Renal cortex interstitium (tissue), 15 donors: ENCODE measurements at places on chromosomes 4 and X. TPM values are rescaled to one million over a fixed set of nuclear protein-coding genes. Genes with fewer than 3 reads are reported as not detected.

DNA sequence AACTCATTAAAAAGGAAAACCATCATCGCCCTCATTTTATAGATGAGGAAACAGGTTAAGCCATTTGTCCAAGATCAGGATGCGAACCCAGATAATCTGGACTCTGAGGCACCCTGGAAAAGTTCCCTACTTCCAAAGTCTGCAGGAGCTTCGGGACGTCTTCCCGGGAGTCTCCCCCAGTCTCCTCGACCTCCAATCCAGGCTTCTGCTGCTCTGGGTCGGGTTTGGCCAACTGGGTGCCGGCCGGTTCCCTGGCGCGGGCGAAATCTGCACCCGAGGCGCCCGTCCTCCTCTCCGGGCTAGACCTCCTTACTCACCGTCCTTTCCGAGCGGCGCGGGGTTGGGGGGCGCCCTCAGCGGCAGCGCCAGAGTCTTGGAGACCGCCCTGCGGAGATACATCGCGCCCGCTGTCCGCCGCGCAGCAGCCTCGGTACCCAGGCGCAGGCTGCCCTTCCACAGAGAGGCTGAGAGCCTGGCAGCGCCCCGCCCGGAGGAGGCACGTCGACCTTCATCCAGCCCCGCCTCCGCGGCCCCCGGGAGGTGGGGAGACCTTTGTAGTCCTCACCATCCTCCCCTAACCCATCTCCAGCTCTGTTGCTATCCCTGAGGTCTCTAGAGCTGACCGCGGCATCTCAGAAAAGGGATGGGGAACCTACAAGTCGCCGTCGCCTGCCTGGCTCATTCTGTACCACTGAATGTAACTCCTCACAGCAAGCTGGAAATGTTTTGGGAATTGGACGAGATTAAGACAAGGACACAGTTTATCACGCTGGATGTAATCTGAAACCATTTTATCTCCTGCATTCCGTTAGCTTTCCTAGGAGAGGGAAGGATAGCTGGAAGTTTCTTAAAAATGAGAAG lies at the start of gene MGARP:
Gene MGARP (minus strand): TSS at position 466 of the 861 bp plus-strand sequence. CDS start 67 bp downstream, at position 399.
- no peak for DNase-seq

GRCh38 chrX:24464498-24464835 lies 619 bp upstream of the PDK3 start:
- no peak for DNase-seq

- no peak for DNase-seq
Measured at GRCh38 chr4:43778187-43778915, 670.3 kb downstream of the KCTD8 start.

- no peak for DNase-seq
Measured at GRCh38 chr4:104469794-104470193, 24.9 kb downstream of the CXXC4 start.

DNA sequence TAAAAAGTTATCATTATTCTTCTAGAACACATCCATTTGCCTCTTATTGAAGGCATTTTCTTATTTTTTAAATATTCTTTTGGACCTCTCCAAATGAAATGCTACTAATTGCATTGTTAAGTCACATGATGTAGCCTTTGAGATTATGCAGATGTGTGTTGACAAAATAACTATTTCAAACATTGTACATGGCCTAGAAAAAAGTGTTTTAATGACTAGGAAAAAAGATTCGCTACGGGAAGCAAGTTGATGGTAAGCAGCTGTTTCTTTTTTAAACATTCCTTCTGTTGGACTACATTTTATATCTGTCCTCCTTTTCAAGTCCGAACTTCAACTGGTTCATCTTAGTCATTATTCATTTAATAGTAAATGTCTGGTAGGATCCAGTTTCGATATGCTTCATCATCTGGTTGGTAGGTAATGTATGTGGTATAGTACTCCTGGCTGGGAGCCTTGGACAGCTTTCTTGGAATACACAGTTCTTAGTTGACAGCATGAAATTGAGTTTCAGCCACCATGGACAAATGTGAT lies 34.3 kb upstream of the GUCY1A1 start:
- no peak for DNase-seq

- DNase-seq: no peak
Measured at GRCh38 chrX:112197840-112198239, 115.3 kb upstream of the TRPC5 start.

DNA sequence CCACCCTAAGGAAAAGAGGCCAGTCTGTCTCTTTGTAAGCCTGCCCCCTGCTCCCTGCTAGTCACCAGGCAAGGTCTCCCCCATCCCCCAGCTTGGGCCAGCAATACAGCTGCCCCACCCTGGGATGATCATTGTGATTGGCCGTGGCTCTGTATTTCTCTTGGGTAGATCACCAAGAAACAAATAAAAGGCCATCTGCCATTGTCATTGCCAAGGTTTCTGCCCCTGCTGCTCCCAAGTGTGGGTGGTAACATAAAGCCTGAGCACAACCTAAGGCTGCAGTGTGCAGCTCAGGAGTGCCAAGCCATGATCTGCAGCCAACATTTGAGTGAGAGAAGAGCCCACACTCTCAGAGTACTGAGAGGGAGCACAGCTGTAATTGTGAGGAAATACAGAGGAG lies 241.0 kb upstream of the POF1B start:
- DNase-seq: no peak

- no peak for DNase-seq
Measured at GRCh38 chr4:78787392-78788006, 11.3 kb downstream of the BMP2K start.

GRCh38 chrX:110397339-110397738 lies 38.7 kb downstream of the RTL9 start:
- no peak for DNase-seq

DNA sequence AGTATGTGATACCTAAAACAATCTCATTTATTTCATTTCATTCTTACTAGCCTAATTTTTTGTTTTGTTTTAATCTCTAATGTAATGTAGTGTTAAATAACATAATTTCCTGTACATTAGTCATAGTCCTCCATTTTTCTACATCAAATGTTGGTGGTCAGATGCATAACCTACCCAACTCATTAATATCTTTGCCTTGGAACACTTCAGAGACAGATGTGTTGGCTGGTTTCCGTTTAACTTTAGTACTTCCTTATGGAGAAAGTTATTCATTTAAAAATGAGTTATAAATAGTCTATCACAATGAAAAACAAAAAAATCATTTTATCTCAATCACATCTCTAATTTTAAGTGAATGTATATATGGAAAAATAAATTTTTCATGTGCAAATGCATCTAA lies 190.2 kb downstream of the ANTXR2 start:
- no peak for DNase-seq

DNA sequence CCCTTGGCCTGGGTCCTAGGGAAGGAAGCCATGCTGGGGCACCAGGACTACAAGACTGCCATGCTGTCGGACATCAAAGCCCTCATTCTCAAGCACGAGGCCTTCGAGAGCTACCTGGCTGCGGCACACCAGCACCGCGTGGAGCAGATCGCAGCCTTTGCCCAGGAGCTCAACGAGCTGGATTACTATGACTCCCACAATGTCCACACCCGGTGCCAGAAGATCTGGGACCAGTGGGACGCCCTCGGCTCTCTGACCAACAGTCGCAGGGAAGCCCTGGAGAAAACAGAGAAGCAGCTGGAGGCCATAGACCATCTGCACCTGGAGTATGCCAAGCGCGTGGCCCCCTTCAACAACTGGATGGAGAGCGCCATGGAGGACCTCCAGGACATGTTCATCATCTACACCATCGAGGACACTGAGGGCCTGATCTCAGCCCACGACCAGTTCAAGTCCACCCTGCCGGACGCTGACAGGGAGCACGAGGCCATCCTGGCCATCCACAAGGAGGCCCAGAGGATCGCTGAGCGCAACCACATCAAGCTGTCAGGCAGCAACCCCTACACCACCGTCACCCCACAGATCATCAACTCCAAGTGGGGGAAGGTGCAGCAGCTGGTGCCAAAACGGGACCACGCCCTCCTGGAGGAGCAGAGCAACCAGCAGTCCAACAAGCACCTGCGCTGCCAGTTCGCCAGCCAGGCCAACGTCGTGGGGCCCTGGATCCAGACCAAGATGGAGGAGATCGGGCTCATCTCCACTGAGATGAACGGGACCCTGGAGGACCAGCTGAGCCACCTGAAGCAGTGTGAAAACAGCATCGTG lies 487.0 kb downstream of the TRAM1L1 start:
- DNase-seq: no peak

- no peak for DNase-seq
Measured at GRCh38 chrX:98379134-98379533, 1495.4 kb downstream of the RPA4 start.

DNA sequence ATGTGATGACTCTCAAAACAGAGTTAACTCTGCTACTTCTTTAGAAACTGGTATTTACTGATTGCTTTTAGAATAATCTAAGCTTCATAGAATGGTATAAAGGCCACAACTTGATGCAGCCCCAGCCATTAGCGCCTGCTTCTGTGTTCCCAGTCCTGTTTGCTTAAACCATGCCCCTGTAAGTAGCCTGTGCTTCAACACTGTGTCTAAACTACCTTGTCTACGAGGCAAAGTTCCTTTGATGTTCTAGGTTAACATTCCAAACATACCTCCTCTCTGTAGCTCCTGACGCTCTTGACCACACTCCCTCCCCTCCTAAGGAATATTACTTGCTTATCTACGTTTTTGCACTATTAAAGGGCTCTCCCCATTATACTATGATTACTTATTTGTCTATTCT lies 352.5 kb upstream of the ADGRL3 start:
- DNase-seq: no peak

DNA sequence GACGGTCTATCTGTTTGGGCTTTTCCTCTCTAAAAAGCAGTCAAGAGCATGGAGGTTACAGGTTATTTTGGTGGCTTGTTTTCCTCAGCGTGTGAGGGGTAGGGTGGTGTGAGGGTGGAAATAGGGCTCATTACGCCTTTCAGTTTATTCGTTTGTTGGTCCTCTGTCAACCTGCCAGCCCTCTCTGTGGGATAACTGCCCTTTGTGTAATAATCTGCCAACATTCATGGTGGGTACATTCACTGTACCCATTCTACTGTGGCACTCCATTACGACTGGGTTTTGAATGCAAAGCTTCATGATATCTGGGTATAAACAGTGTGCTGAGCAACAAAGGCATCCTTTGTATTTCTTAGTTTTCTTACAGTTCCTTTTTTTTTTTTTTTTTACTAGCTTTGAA lies 136.4 kb downstream of the ADGRL3 start:
- DNase-seq: no peak

DNA sequence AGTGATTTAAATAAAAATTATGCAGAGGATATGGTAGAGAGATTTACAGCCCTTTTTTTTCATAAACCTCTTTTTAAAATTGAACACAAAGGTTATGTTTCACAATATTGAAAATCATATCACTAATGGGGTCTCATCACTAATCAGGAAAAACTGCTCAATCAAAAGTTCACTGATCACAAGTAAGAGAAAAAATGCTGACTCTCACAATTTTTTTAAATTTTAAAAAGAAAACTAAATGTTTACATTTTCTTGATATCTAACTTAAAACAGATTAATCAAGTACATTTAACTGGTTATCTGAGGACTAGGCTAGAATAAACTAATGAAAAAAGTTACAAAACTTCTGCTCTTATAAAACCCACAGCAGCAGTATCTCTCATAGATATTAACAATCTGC lies 8.5 kb downstream of the LAMTOR3 start:
- no peak for DNase-seq

DNA sequence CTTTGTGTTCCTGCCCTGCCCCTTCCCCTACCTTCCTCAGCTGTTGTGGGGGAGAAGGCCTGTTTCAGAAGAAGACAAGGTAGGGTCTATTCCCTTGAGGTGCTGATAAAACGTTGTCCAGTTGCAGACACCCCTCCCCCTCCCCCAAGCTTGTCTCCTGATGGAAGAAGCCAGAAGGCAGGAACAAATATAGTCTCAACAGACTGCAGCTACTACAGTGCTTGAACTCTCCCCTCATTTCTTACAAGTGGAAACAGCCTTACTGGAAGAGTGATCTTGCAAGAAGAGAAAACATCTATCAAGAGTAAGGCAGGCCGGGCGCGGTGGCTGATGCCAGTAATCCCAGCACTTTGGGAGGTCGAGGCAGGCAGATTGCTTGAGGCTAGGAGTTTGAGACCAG lies 11.0 kb upstream of the MAP7D3 start:
- DNase-seq: no peak

- no peak for DNase-seq
Measured at GRCh38 chr4:153731239-153731638, 28.6 kb downstream of the RNF175 start.

DNA sequence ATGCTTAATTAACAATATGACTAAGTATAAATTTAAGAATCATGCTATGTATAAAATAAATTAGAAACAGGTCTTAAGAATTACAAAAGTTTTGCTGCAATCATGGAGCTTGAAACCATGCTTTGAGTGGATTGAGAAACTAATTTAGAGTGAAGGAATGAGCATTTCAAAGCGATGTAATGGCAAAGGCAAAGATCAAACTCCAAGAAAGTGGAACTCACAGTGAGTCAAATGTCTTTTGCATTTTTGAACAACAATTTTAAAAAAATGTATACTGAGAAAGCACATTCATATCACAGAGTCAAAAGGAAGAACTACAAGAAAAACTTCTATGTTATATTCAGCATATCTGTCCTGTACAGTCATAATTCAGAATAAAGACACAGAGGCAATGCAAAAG lies 6.6 kb downstream of the GPRIN3 start:
- no peak for DNase-seq

- DNase-seq: no peak
Measured at GRCh38 chrX:11272863-11273262, 20.4 kb upstream of the AMELX start.

DNA sequence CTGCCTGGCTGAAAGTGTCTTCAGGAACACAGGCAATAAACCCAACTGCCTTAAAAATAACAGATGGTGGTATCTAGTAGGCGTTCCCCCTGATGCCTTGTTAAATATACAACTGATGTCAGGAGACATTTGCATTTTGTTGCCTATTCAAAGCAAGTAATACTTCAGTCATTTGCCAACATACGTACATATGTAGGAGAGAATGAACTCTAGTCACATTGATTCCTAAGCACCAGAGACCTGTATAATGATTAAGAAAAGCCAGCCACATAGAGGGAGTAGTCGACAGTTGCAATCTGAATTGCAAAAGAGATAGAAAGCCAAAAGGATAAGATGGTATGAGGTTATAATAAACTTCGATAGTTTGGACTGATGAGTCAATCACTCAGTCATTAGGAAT lies 191.0 kb upstream of the EMCN start:
- DNase-seq: no peak

- DNase-seq: no peak
Measured at GRCh38 chr4:166078383-166078782, 205.3 kb downstream of the TLL1 start.

- DNase-seq: no peak
Measured at GRCh38 chrX:16892504-16893362, 22.6 kb upstream of the RBBP7 start.

DNA sequence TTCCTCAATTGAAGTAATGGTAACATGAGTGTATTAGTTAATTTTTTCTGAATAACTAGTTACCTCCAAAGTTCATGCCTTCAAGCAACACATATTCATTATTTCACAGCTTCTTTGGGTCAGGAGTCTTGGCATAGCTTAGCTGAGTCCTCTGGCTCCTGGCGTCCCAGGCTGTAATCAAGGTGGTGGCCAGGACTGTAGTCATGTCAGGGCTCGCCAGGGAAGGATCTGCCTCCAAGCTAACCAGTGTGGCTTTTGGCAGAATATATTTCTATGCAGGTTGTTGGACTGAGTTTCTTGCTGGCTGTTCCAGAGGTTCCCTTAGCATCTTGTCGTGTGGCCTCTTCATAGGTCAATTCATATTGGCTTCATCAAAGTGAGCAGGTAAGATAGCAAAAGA lies 10.0 kb upstream of the HS3ST1 start:
- no peak for DNase-seq

Gene SYP
- 2.8 TPM for polyA plus RNA-seq

Gene ETDA
- not detected for polyA plus RNA-seq

Gene PUDP
- polyA plus RNA-seq: 21.6 TPM

Gene SPANXN3
- not detected for polyA plus RNA-seq

Gene SUPT20HL1
- not detected for polyA plus RNA-seq

Gene ANK2
- 61.0 TPM for polyA plus RNA-seq

Gene JADE3
- 23.9 TPM for polyA plus RNA-seq

Gene PCDH11X
- polyA plus RNA-seq: 0.36 TPM
